ENCODE measurements at places on chromosomes 6 and 20. TPM values are rescaled to one million over a fixed set of nuclear protein-coding genes. Genes with fewer than 3 reads are reported as not detected.
A peak's percentile ranks its signal among the peaks of the same experiment; 100 is the strongest.

B3GALT4 gene
- total RNA-seq: not detected

DNA sequence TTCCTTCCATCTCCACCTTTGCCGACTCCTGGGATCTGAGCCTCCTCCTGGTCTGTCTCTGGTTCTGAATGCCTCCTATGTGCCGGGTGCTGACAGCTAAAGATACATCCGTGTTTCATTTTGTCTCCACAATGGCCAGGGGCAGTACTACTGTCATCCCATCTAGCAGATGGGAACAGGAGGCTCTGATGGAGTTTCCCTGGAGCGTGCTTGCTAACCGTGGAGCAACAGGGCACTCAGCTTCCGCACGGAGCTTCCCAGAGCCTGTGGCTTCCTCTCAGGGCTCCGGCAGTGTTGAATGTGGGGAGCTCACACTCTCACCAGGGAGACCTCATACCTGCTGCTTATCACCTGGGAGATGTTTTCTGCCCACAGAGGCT is 11.9 kb upstream of the NPBWR2 start:
- no peak overlapping the region for H3K27ac ChIP-seq
- peaks cover 4% of the 10 kb centered on the region for H3K4me1 ChIP-seq
- no peaks in the 10 kb centered on the region for H3K36me3 ChIP-seq
- H3K4me3 ChIP-seq: no peak overlapping the region

SPTLC3 gene
- total RNA-seq: 13.6 TPM

GRCh38 chr6:160891690-160892089 is 99.9 kb upstream of the MAP3K4 start:
- H3K36me3 ChIP-seq: no peaks in the 10 kb centered on the region
- no peaks in the 10 kb centered on the region for H3K4me1 ChIP-seq
- no peak overlapping the region for H3K27ac ChIP-seq

- DNase-seq: no peak
- no peaks in the 10 kb centered on the region for H3K27me3 ChIP-seq
- no peaks in the 10 kb centered on the region for H3K36me3 ChIP-seq
- peaks cover 14% of the 10 kb centered on the region for H3K4me1 ChIP-seq
These were observed 6.5 kb upstream of the SLCO4A1 start for GRCh38 chr20:62635852-62636251.

GRCh38 chr20:48192109-48192508 is 406.8 kb upstream of the SULF2 start:
- H3K27ac ChIP-seq: no peak overlapping the region
- H3K27me3 ChIP-seq: no peaks in the 10 kb centered on the region
- no peak overlapping the region for H3K4me3 ChIP-seq
- no peaks in the 10 kb centered on the region for H3K36me3 ChIP-seq
- H3K4me1 ChIP-seq: peaks cover 19% of the 10 kb centered on the region

PDYN gene
- total RNA-seq: not detected

SLC24A3 gene
- not detected for total RNA-seq

RAET1G gene
- 0.16 TPM for total RNA-seq

FAM209A gene
- total RNA-seq: not detected

GRCh38 chr6:2749969-2750600 is 637 bp downstream of the MYLK4 start:
- H3K36me3 ChIP-seq: no peaks in the 10 kb centered on the region
- H3K27ac ChIP-seq: no peak overlapping the region
- H3K4me3 ChIP-seq: no peak overlapping the region
- DNase-seq: peak; percentile 45
- no peaks in the 10 kb centered on the region for H3K27me3 ChIP-seq
- H3K4me1 ChIP-seq: peaks cover 53% of the 10 kb centered on the region

CNBD2 gene
- 3.6 TPM for total RNA-seq
